ENCODE measurements at places on chromosomes 2 and 18.

GRCh38 chr2:46082531-46083485 is 214.4 kb upstream of the EPAS1 start:
- peak; percentile 45 for DNase-seq

- DNase-seq, result no peak
These were observed 77.8 kb upstream of the TFCP2L1 start for GRCh38 chr2:121362774-121363173.

DNA sequence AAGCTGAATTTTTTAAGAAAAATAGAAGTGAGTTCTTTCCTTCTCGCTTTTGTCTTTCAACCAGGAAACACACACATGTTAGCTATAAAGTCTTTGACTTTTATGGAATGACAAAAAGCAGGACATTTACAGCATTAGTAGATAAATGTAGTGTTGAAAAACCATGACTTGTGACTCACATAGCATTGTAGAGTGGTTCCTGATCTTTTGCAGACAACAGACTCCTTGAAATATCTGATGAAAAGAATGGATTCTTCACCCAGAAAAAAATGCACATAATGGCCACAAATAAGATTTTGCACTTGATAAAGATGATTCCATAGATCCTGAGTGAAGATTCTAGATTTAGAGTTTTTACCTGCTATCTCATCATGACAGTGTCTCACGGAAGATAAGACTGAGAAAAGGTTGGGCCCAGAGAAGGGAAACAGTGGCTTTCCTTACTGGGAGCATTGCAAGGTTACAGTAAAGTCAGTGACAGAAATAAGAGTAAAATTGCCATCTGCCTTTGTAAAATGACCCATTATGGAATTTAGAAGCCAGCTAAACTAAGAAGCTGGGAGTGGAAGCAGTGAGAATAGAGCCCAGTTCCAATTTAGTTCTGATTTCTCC is 14.0 kb downstream of the SMARCAL1 start:
- DNase-seq, result peak; percentile 48

- peak; percentile 68 for DNase-seq
These were observed 130.9 kb downstream of the ANTXR1 start for GRCh38 chr2:69143748-69144360.

Data from fibroblast of skin of back (primary cell).